Activated CD4-positive, alpha-beta T cell treated with anti-CD3 and anti-CD28 coated beads, Interleukin-2, amount 50 U/mL, for 16 hours (primary cell): ENCODE measurements at places on chromosomes 3 and 15.

DNA sequence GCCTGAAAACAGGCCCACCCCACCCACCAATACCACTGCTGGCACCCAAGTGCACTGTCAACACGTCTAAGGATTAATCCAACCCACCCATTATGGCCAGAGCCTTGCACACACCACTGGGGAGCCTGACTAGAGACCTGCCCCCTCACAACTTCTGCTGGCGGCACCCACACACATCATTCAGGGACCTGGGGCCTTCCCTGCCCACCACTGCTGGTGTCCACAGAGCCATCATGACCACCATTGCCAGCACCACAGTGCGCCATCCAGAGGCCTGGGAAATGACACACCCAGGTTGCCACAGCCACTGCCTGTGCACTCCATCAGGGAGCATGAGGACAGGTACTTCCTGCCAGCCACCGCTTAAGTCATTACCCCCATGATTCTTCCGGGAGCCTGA is 67.0 kb upstream of the IMPG2 start:
- DNase-seq = no peak

- no peak for DNase-seq
These were observed 458.9 kb downstream of the FHIT start for GRCh38 chr3:60792249-60792852.

DNA sequence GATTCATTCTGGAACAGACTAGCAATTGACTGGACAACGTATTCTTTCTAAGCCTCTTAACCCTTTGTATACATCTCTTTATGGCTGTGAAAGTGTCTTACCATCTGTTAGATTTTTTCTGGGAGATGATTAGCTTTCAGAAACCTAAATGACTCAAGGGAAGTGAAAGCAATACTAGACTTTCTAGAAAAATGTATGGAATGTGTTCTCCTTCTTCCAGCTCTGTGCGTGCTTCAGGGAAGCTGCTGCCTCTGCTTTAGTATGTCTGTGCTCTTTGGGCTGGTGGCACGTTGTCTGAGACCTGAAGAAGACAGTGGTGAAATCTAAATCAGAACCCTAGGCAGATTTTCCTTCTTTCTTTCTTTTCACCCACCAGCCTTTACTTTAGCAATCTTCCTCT is 89.5 kb downstream of the ITPR1 start:
- DNase-seq = no peak

- DNase-seq = no peak
These were observed 90.3 kb downstream of the AKAP13 start for GRCh38 chr15:85470563-85471271.

DNA sequence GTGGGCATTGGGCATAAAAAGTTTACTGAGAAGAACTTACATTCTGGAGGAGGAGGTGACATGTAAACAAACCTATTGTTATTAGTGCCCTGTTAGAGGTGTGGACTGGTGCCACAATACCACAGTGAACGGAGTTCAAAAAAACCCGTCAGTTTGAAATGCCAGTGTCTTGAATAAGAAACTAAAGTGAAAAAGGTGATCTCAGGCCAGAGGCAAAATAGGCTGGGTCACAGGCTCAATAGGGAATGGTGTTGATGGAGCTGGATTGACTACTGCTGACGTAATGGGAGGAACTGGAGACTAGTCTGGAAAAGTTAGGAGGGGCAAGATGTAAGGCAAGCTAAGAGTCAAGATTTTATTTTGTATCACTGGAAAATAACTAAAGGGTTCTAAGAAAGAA is 1.6 kb upstream of the DCBLD2 start:
- DNase-seq = no peak

DNA sequence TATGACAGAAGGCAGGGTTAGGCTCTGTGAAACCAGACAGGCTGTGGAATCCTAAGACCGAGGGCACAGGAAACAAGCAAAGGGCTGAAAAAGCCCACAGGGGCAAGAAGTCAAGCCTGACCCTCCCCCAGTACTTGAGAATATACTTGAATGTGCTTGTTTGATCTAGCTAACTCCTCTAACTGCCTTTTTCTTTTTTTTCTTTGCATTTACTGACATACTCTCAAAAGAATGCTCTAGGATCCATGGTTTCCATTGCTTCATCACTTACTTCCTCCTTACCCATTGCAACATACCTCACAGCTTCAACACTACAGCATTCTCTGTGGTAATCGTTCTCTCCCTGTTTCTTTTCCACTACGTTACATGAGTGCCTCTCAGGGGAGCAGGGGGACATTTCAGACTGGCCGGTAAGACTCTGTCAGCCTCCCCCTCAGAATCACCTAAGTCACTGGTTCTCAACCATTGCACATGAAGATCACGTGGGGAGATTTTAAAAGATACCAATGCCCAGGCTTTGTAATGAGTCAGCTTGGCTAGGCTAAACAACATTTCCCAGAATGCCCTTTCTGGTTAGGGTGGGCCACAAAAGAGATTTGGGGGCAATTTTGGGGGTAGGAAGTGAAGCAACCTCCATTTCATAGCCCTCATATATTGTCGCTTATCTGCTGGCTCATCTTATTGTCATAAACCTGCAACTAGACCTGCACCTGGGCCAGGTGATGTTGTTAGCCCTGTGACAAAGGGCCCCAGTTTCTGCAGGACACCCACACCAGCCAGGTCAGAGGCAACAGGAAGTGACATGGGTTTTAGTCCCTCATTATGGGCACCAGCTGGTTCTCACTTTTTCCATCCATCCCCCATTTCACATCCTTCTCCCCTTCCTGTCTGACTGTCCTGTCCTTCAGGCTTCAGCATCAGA is 24.6 kb upstream of the RSL24D1 start:
- peak; percentile 76 for DNase-seq

DNA sequence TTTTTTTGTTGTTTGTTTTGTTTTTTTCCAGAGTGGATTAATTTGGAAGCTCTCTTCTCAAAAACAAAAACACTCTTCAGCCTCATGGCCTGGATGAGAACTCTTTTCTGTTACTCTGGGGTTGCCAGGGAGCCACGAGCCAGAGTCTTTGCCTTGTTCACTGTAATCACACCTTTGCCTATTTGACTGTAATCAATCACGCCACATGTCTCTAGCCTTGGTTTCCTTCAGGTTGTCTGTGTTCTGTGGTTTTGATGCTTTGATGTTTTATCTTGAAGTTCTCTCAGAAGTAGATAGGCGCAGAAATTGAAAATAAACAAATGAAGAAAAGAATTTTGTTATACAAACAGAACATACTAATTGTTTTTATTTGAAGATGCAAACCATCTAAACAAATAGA is 62.3 kb upstream of the IGF1R start:
- DNase-seq = no peak

DNA sequence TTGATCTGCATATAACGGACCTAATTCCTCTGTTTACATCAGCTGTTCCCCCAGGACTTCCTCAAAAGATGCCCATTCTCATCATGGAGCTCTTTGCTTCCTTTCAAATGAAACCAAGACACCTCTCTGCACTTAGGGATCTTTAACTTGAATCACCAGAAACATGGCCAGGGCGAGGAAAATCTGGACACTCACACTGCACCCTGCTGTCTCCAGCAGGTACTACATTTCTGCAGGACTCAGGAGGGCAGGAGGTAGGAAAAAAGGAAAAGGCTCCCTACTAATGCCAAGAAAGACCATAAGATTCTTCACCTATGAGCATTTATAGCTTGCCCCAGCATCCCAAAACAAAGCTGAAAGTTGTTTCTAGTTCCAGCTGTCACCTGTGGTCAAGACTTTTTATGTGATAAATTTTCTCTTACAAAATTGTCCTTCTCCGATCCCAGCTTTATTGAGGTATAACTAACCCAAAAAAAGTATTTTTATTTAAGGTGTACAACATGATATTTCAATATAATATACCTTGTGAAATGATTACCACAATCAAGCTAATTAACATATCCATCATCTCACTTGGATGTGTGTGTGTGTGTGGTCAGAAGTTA is 87.3 kb upstream of the C15orf61 start:
- peak; percentile 27 for DNase-seq

GRCh38 chr3:8456412-8456811 is 45.2 kb upstream of the LMCD1 start:
- no peak for DNase-seq

- DNase-seq = no peak
These were observed 524.8 kb upstream of the TBL1XR1 start for GRCh38 chr3:177721864-177722785.

GRCh38 chr3:87260270-87260669 is 16.1 kb downstream of the POU1F1 start:
- peak; percentile 42 for DNase-seq

GRCh38 chr15:79432345-79433275 is 474 bp downstream of the MINAR1 start:
- no peak for DNase-seq

GRCh38 chr3:119647843-119648575 is 12.4 kb downstream of the POPDC2 start:
- DNase-seq = no peak

- DNase-seq = peak; percentile 33
These were observed 63.0 kb downstream of the VPS8 start for GRCh38 chr3:184874709-184875644.

GRCh38 chr3:137039570-137039969 is 81.8 kb downstream of the IL20RB start:
- DNase-seq = no peak

- DNase-seq = no peak
These were observed 6.9 kb upstream of the CFAP20DC start for GRCh38 chr3:59056706-59057105.

DNA sequence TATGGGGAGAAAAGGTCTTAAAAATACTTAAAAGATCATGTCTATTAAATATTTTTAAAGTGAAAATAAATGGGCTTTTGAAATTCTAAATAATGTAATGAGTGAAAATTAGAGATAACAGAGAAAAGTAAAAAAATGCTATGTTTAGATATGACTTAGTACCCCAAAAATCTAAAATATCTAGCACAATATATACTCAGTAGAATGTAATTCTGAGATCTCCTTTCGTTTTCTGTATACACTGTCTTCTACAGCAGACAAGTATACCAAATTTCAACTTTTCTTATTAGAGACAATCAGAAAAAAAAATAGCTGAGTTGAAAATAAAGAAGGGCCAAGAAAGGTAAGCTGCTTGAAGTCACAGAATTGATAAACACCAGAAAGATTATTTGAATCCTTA is 140.8 kb downstream of the ADAM10 start:
- no peak for DNase-seq

DNA sequence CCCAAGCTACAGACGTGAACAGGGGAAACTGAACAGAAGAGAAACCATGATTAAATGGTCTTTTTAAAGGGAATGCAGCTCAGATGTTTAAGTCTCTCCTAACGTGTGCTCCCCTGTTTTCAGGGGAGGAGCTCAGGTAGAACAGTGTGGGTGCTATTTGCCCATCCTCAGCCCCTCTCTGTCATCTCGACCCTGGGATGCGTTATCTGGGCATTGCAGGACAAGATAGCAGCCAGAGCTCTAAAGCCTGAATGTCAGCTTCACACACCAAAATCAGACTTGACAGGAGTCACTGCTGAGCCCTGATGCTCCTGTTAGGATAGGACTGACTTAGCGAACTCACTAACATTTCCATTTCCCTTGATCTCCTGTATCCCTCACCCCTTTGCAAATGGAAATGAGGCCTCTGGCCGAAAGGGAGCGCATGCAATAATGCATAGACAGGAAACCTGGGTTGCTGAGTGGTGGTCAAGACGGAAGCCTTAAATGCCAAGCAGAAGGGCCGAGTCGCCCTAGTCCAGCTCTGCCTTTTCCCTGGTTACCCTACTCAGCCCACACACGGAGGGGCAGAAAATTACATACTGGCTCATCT is 234.9 kb upstream of the TPM1 start:
- DNase-seq = no peak

DNA sequence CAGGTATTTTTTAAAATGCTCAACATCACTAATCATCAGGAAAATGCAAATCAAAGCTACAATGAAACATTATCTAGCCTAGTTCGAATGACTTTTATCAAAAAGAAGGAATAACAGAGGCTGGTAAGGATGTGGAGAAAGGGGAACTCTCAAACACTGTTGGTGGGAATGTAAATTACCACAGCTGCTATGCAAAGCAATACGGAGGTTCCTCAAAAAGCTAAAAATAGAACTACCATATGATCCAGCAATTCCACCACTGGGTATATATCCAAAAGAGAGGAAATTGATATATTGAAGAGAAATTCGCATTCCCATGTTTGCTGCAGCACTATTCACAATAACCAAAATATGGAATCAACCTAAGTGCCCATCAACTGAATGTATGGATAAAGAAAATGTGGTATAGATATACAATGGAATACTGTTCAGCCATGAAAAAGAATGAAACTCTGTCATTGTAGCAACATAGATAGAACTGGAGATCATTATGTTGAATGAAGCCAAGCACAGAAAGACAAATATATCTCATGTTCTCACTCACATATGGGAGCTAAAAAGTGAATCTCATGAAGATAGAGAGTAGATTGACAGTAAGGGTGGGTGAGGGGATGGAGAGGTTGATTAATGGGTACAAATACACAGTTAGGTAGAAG is 19.7 kb upstream of the CLN6 start:
- no peak for DNase-seq

- no peak for DNase-seq
These were observed 193.8 kb downstream of the RORA start for GRCh38 chr15:61035311-61035710.

DNA sequence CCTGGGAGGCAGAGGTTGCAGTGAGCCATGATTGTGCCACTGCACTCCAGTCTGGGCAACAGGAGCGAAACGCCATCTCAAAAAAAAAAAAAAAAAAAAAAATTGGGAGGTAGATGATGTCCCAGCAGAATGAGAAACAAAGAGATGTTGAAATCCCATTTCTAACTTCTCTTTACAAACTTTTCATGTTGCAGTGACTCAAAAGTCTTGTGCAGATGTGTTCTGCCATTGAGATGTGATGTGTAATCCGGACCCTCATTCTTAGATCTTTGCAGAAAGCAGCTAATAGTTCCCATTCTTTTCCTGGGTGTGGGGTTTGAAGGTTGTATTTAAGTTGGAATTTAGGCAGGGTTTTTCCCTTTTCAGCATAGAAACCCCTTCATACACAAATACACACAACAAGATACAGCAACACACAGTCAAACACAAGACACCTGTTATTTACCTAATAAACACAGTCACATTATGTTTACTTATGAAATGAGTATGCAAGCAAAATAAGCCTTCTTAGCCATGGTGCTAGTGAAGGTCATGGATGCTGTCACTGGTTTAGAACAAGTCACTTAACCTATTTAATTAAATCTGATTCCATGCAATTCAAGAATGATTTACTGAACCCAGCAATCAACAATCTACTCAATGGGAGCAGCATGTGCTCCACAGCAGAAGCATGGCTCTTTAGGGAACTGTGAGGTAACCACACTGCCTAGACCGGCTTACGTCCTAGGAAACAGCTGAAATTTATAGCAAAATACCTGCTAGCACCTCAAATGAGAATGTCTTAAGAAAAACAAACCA is 14.9 kb downstream of the SIAH2 start:
- DNase-seq = no peak

GRCh38 chr3:23928524-23928923 is 11.6 kb downstream of the RPL15 start:
- no peak for DNase-seq

GRCh38 chr3:49628249-49628648 is 45.9 kb upstream of the APEH start:
- no peak for DNase-seq

GRCh38 chr3:143119009-143119914 is at the start of gene CHST2:
Gene CHST2 (plus strand): TSS chr3:143119771. CDS start chr3:143120817, 1,046 bp downstream.
- peak; percentile 80 for DNase-seq

GRCh38 chr3:68787106-68787626 is 145.2 kb downstream of the TAFA4 start:
- no peak for DNase-seq

- no peak for DNase-seq
These were observed 42.0 kb upstream of the FAM98B start for GRCh38 chr15:38411902-38412301.
